ENCODE measurements at places on chromosomes 5 and 9. TPM values are rescaled to one million over a fixed set of nuclear protein-coding genes. Genes with fewer than 3 reads are reported as not detected.

GRCh38 chr5:175867587-175868347 is 3.6 kb upstream of the CPLX2 start:
- no peak overlapping the region for H3K27ac ChIP-seq
- peaks cover 22% of the 10 kb centered on the region for H3K27me3 ChIP-seq
- H3K4me1 ChIP-seq = no peaks in the 10 kb centered on the region
- H3K4me3 ChIP-seq = no peak overlapping the region

DNA sequence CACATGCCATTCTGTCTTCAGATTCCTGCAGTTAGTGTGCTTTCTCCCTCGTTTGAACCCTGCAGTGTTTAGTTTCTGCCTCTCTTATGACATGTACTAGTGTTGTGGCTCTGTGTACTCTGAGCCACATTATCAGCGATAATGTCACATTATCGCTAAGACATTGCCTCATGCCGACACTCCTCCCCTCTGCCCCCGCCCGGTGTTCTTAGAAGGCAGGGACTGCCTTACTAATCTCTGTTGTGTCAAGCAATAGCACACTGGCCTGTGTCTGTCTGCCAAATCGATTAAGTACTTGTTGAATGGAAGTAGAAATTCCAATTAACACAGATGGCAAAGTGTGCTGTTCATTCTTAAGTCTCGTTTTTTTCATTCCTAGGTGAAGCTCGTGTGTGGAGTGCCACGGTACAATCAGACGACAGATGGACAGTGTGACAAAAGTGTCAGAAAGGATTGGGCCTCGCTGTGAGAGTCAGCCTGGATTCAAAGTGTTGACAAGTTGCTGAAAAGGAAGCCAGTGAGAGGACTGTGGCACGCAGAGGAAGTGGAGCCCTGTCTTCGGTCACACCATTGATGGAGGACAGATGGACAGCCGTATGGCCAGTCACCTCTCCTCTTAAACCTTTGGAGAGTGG is 10.5 kb downstream of the PIK3R1 start:
- H3K27ac ChIP-seq = no peak overlapping the region
- no peaks in the 10 kb centered on the region for H3K27me3 ChIP-seq
- peaks cover 56% of the 10 kb centered on the region for H3K36me3 ChIP-seq
- peaks cover 56% of the 10 kb centered on the region for H3K4me1 ChIP-seq
- no peak for DNase-seq

GRCh38 chr5:8382456-8382855 is 513.5 kb downstream of the MTRR start:
- no peak overlapping the region for H3K27ac ChIP-seq
- H3K4me1 ChIP-seq = no peaks in the 10 kb centered on the region
- DNase-seq = no peak
- H3K4me3 ChIP-seq = no peak overlapping the region
- no peaks in the 10 kb centered on the region for H3K36me3 ChIP-seq
- H3K27me3 ChIP-seq = no peaks in the 10 kb centered on the region

DNA sequence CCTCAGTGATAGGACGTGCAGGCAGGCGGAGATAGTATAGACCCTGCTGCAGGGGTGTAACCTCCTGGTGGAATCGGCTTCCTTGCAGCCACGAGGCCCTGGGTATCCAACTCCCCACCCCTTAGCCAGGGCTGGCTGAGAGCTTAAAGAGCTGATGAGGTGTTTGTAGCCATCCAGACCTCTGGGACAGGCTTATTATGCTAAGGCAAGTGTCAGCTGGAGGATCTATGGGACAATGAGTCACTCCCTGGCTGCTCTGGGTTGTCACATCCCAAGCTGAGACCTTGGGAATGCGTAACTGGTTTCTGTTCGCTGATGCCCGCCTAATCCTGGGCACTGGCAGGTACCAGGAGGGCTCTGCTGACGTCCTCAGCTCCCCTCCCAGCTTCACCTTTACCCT is 38.9 kb downstream of the DAB2IP start:
- H3K4me3 ChIP-seq = no peak overlapping the region
- H3K27me3 ChIP-seq = peaks cover 9% of the 10 kb centered on the region
- no peaks in the 10 kb centered on the region for H3K4me1 ChIP-seq
- no peak overlapping the region for H3K27ac ChIP-seq
- H3K36me3 ChIP-seq = no peaks in the 10 kb centered on the region

The GPR151 gene
- not detected for total RNA-seq

DNA sequence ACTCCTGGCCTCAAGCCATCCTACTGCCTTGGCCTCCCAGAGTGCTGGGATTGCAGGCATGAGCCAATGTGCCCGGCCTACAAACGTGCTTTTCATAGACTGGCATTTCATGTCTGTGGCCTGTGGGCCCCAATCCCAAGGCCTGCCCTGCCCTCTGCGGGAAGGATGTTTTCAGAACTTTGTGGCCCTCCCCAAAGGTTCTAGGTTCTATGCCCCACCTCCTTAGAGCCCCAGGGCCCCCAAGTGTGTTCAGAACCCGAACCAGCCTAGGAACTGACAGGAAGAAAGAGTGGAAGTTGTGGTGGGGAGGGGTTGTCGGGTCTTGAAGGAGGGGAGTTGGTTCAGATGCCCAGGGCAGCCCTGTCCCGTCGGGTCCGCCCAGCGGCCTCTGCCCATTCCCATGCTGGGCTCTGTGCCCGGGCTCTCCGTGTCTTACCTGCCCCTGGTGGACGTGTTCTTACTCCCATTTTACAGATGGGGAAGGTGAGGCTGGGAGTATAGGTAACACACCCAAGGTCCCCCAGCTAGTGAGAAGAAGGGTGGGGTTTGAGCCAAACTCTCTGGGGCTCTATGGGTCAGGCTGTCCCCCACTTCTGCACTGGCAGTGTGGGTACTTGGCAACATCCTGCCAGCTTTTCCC is 175.8 kb upstream of the IER5L start:
- H3K27ac ChIP-seq = no peak overlapping the region
- H3K27me3 ChIP-seq = peaks cover 6% of the 10 kb centered on the region
- no peak for DNase-seq
- H3K4me1 ChIP-seq = peaks cover 2% of the 10 kb centered on the region
- H3K36me3 ChIP-seq = no peaks in the 10 kb centered on the region

The ADCY2 gene
- total RNA-seq = not detected

DNA sequence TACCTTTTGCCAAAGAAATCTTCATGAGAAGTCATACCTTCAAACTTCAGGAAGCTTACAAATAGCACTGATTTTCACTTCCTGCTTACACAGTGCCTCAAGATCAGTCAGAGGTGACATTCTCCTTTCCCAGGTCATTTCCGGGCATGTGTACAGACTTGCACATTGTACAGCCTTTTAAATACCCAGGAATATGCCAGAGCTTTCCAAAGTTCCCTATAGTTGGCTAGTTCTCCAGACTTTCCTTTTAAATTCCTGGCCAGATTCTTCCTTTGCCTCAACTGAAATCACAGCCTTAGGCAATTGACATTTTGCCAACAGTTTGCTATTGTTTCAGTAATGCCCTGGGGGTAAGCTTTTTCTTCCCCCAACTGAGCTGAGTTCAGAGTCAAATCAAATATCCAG is 47.2 kb downstream of the RFX3 start:
- H3K27me3 ChIP-seq = no peaks in the 10 kb centered on the region
- peaks cover 32% of the 10 kb centered on the region for H3K36me3 ChIP-seq
- H3K27ac ChIP-seq = peak overlapping the region; percentile 90
- DNase-seq = no peak
- peak overlapping the region; percentile 79 for H3K4me3 ChIP-seq

- no peaks in the 10 kb centered on the region for H3K36me3 ChIP-seq
- H3K4me3 ChIP-seq = no peak overlapping the region
Measured at GRCh38 chr5:85304524-85304923, 919.8 kb upstream of the EDIL3 start.

All from activated T-helper 2 cell treated with anti-CD3 and anti-CD28 coated beads, Interferon-gamma antibody, Interleukin-2, Interleukin-4, amounts not matched to agents 10 μg/mL and 5 μg/mL and 100 μg/mL, durations not matched to agents 14 hours and 24 hours and 36 hours (primary cell).